GM23338 (cell line): ENCODE measurements at places on chromosomes 11 and 22. TPM values are rescaled to one million over a fixed set of nuclear protein-coding genes. Genes with fewer than 3 reads are reported as not detected.
A peak's percentile ranks its signal among the peaks of the same experiment; 100 is the strongest.

ACO2 gene
- total RNA-seq, result 77.8 and 79.7 TPM in 2 replicates

GLYATL1 gene
- total RNA-seq, result 12.6 and 20.5 TPM in 2 replicates

ARHGAP20 gene
- 0.31 and 0.54 TPM in 2 replicates for total RNA-seq

SAA1 gene
- total RNA-seq, result not detected in 2 replicates

AIP gene
- 22.1 and 29.1 TPM in 2 replicates for total RNA-seq

OR52E8 gene
- 0.21 TPM in 1 of 2 replicates, not detected in the other for total RNA-seq

GRCh38 chr22:25021976-25022711, 69.6 kb downstream of the KIAA1671 start:
- DNase-seq, result no peak
- no peaks in the 10 kb centered on the region for H3K27me3 ChIP-seq
- H3K4me3 ChIP-seq, result no peak overlapping the region

- H3K4me3 ChIP-seq, result no peak overlapping the region
- no peak for DNase-seq
- H3K27me3 ChIP-seq, result no peaks in the 10 kb centered on the region
- H3K36me3 ChIP-seq, result no peaks in the 10 kb centered on the region; the same call in 1 of the 2 replicates
- no peaks in the 10 kb centered on the region for H3K4me1 ChIP-seq
These were observed 1385.0 kb downstream of the BRD1 start for GRCh38 chr22:48442663-48443062.

GRCh38 chr11:69881467-69882269, 62.5 kb upstream of the FGF3 start:
- DNase-seq, result peak; percentile 68
- H3K4me3 ChIP-seq, result no peak overlapping the region
- H3K4me1 ChIP-seq, result no peaks in the 10 kb centered on the region
- no peaks in the 10 kb centered on the region for H3K27me3 ChIP-seq
- H3K27ac ChIP-seq, result no peak overlapping the region

- H3K4me1 ChIP-seq, result peaks cover 6% of the 10 kb centered on the region; the same call in 1 of the 2 replicates
- no peak for DNase-seq
- no peak overlapping the region for H3K4me3 ChIP-seq
- no peaks in the 10 kb centered on the region; the same call in 1 of the 2 replicates for H3K36me3 ChIP-seq
These were observed 306.1 kb upstream of the DDI1 start for GRCh38 chr11:103730131-103730940.

DNA sequence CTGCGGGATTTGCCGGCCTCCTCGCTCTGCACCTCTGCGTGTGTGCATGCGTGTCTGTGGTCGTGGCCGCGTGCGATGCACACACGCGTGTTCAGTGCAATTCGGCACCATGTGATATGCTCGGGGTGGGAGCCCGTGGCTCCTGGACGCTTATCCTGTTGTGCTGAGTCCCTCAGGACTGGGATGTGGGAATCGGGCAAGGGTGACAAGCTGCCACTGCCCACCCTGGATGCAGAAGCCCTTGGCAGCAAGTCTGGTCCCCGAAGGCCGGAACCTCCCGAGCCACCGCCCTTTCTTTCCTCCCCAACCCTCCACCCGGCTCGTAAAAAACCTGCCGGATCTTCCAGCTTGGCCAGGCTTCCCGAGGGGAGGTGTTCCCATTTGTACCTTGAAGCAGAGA, 128.2 kb downstream of the PHF21B start:
- H3K36me3 ChIP-seq, result no peaks in the 10 kb centered on the region
- no peak overlapping the region for H3K4me3 ChIP-seq
- no peak overlapping the region for H3K27ac ChIP-seq
- DNase-seq, result no peak
- no peaks in the 10 kb centered on the region for H3K4me1 ChIP-seq
- H3K27me3 ChIP-seq, result no peaks in the 10 kb centered on the region

DNA sequence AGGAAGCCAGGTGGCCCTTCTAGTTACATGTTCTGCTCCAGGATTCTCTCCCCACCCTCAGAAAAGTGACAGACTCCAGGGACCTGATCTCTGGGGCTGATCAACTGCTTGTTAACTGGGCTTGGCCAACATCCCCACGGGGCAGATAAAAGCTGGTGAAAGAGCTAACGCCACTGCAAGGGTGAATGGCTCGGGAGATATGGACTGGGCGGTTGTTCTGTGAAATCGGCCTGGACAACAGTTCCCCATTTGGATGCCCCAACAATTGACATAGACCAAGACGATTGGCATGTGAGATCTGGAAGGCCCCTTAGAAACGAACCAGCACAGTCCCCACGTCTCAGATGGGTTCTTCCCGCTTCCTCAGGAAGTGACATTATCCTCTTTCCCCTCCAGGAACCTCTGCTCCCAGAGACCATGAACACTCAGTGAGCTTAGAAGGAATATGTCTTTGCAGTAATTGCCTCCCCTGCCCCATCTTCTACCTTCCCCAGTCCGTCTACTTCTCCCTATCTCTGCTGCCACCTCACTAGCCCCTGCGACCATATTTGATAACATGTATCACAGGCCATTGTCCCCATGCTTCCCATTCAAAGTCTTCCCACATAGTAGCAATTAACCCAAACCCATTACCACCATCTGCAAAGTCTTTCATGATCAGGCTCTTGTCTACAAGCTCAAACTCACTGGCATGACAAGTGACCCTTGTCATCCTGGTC, 5.6 kb upstream of the PRG2 start:
- H3K4me3 ChIP-seq, result no peak overlapping the region
- H3K36me3 ChIP-seq, result no peaks in the 10 kb centered on the region
- H3K4me1 ChIP-seq, result no peaks in the 10 kb centered on the region
- DNase-seq, result no peak
- H3K27me3 ChIP-seq, result no peaks in the 10 kb centered on the region
- no peak overlapping the region for H3K27ac ChIP-seq

DNA sequence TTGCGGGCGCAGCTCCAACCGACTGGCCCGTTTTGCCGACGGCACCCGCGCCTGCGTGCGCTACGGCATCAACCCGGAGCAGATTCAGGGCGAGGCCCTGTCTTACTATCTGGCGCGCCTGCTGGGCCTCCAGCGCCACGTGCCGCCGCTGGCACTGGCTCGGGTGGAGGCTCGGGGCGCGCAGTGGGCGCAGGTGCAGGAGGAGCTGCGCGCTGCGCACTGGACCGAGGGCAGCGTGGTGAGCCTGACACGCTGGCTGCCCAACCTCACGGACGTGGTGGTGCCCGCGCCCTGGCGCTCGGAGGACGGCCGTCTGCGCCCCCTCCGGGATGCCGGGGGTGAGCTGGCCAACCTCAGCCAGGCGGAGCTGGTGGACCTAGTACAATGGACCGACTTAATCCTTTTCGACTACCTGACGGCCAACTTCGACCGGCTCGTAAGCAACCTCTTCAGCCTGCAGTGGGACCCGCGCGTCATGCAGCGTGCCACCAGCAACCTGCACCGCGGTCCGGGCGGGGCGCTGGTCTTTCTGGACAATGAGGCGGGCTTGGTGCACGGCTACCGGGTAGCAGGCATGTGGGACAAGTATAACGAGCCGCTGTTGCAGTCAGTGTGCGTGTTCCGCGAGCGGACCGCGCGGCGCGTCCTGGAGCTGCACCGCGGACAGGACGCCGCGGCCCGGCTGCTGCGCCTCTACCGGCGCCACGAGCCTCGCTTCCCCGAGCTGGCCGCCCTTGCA, 1.0 kb downstream of the FJX1 start:
- H3K27ac ChIP-seq, result no peak overlapping the region
- peak; percentile 66 for DNase-seq
- no peaks in the 10 kb centered on the region for H3K36me3 ChIP-seq
- H3K4me1 ChIP-seq, result peaks cover 14% of the 10 kb centered on the region

DNA sequence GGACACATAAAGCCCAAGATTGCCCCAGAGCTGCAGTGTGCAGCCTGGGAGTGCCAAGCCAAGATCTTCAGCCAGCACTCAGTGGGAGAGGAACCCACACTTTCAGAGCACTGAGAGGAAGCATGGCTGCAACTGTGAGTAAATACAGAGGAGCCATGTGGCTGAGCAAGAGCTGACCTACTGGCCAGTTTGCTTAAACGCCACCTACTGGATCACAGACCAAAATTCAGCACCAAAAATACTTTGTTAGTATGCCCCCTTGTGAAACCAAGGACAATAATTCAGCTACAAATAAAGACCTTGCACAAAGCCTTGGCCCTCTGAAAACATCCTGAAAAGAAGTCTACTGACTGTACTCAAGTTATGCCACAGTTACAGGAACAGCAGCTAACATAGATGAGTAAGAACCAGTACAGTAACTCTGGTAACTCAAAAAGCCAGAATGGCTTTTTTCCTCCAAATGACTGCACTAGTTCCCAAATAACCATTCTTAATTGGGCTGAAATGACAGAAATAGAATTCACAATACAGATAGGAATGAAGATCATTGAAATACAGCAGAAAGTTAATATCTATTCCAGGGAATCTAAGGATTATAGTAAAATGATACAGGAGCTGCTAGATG, 10.1 kb upstream of the OR4A15 start:
- DNase-seq, result peak; percentile 5
- no peaks in the 10 kb centered on the region for H3K4me1 ChIP-seq
- no peak overlapping the region for H3K4me3 ChIP-seq

DNA sequence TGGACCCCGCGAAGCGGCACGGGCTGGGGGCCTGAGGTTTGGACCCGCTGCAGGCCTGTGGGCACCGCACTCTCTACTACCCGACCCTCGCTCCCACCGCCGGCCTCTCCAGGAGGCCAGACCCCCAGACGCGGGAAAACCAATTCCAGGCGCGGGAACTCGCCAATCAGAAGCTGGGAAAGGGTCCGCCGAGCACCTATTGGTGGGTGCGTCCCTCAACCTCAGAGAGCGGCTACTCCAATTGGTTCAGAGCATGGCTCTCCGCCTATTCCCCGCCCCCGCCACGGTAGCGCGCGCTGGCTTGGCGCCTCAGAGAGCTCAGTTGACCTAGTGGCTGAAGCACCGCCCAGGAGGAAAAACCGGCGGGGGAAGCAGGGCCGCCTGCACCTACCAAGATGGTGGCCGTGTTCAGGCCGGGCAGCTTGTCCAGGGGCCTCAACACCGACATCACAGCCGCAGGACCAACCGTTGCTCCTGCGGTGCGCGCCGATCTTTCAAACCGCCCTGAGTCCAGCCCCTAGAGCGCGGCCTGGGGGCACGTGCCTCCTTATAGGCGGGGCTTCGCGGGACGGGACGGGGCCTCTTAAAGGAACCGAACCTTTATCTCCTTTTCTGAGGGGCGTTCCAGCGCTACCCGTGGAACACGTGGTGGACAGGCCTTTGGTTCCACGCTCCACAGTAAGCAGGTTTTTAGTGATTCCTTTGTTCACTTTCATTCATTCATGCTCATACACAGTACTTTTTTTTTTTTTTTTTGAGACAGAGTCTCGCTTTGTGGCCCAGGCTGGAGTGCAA, at the start of gene CENPM:
Gene CENPM, minus strand, starts transcription at position 524 of the 795 bp plus-strand sequence. Its CDS starts 76 bp downstream, at position 448.
- peak; percentile 98 for DNase-seq
- peaks cover 34% of the 10 kb centered on the region for H3K4me1 ChIP-seq
- 0 out of 2 replicates have a peak, but pooled peaks cover 4% of the 10 kb centered on the region for H3K36me3 ChIP-seq
- H3K27ac ChIP-seq, result no peak within 1 kb of the TSS; the same call in 1 of the 2 replicates

- H3K27me3 ChIP-seq, result no peaks in the 10 kb centered on the region
- H3K27ac ChIP-seq, result no peak overlapping the region
- no peak for DNase-seq
- no peak overlapping the region for H3K4me3 ChIP-seq
These were observed 918.8 kb upstream of the CHORDC1 start for GRCh38 chr11:91141655-91142054.
